Activated CD4-positive, alpha-beta memory T cell treated with anti-CD3 and anti-CD28 coated beads, Interleukin-2, amount 10 ng/mL, durations not matched to agents 7 days and 5 days (primary cell): ENCODE measurements at places on chromosomes 2 and 18. TPM values are rescaled to one million over a fixed set of nuclear protein-coding genes. Genes with fewer than 3 reads are reported as not detected.

GRCh38 chr18:48534364-48534763, 4.5 kb upstream of the CTIF start:
- DNase-seq = no peak

- DNase-seq = no peak
Measured at GRCh38 chr2:196293751-196294515, 122.6 kb upstream of the STK17B start.

GRCh38 chr2:230658877-230659652, 53.6 kb upstream of the CAB39 start:
- peak; percentile 85 for DNase-seq

GRCh38 chr2:8197101-8197500, 484.8 kb upstream of the ID2 start:
- DNase-seq = no peak

GRCh38 chr2:195493416-195493815, 163.6 kb upstream of the SLC39A10 start:
- DNase-seq = no peak

GRCh38 chr18:2855560-2856350, 8.9 kb downstream of the EMILIN2 start:
- no peak for DNase-seq

- DNase-seq = no peak
Measured at GRCh38 chr2:240426845-240427721, 8.4 kb upstream of the GPC1 start.

The CDH7 gene
- total RNA-seq = not detected

The LOXHD1 gene
- total RNA-seq = not detected

The IL36A gene
- total RNA-seq = not detected

The SERPINB4 gene
- total RNA-seq = not detected

The CD8B2 gene
- not detected for total RNA-seq

The ACVR1C gene
- total RNA-seq = 1.6 TPM

The RAB27B gene
- 5.0 TPM for total RNA-seq

The RTP5 gene
- not detected for total RNA-seq
